ENCODE measurements at places on chromosomes 1 and 21.

DNA sequence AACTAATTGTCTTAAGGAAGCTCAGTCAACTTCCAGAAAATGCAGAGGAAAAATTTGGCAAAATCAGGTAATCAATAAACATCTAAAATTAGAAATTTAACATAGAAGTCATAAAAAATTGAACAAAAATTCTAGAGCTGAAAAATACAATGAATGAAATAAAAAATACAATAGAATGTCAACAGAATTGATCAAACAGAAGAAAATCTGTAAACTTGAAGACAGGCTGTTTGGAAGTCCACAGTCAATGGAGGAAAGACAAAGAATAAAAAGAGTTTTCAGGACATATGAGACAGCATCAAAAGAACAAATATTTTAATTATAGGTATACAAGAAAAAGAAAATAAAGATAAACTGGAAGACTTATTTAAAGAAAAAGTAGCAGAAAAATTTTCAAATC, 469.0 kb downstream of the RWDD3 start:
- DNase-seq = no peak

DNA sequence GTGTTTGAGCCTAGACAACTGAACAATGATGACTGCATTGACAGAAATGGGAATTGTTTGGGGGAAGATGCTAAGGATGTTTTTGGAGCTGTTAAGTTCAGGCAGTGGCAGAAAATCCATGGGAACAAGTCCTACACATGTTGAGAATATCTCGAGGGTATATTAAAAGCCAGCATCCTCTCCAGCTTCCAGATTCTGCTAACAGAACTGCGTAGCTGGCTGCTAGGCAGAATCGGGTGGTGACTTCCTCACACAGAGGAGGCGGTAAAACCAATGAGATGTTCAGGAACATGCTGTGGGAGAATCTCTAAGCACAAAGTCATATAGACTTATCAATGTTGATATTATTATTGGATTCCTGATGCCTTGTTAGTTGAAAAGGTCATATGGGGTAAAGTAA, 14.8 kb downstream of the FAM163A start:
- DNase-seq = no peak

DNA sequence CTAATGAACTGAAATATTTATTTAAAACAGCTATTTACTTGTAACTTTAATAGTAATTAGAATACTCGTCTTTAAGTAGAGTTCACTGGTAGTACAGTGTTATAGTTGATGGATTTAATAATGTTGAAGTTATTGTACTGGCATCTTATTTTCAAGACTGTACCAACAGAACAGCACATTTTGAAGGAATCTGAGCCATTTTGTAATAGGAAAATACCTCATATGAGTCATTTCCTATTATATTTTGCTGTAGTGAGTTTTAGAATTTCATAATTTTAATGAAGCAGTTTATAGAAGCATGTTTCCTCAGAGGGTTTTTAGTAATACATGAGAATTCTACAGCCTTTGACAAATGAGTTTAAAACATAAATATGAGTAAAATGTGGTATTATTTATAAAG, 258.3 kb downstream of the OLFM3 start:
- DNase-seq = no peak

- no peak for DNase-seq
These were observed 5.2 kb upstream of the KISS1 start for GRCh38 chr1:204201348-204202040.

GRCh38 chr1:234212764-234213657, 160.2 kb upstream of the COA6 start:
- peak; percentile 38 for DNase-seq

DNA sequence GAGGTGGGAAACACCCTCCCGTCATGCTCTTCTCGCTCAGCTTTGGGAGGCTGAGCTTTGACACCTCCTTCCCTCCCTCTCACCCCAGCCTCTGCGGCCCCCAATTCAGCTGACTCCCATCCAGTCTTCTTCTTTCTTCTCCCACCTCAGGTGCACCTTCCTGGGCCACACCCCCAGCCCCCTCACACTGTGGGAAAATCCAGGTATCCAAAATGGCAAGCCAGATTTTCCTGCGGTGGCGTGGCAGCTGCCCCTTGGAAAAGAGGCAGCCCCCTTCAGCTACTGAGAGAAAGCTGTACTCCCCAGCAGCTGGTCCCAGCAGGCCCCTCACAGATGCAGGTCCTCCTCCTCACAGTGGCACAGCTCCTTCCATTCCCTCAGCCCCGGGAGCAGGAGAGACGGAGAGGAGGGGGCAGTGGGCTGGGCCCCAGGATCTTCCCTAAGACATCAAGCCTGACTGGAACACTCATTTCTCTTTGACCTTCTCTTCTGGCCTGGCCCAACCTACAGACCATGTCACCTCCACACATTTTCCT, 61.6 kb downstream of the OPTC start:
- no peak for DNase-seq

- peak; percentile 27 for DNase-seq
These were observed 23.2 kb downstream of the CD1D start for GRCh38 chr1:158203693-158204457.

GRCh38 chr1:169312084-169312954, 55.3 kb downstream of the NME7 start:
- DNase-seq = peak; percentile 38

- no peak for DNase-seq
These were observed 5.5 kb upstream of the TMEM51 start for GRCh38 chr1:15148004-15148403.

- DNase-seq = peak; percentile 43
These were observed 13.7 kb downstream of the RHEX start for GRCh38 chr1:206066479-206067171.

DNA sequence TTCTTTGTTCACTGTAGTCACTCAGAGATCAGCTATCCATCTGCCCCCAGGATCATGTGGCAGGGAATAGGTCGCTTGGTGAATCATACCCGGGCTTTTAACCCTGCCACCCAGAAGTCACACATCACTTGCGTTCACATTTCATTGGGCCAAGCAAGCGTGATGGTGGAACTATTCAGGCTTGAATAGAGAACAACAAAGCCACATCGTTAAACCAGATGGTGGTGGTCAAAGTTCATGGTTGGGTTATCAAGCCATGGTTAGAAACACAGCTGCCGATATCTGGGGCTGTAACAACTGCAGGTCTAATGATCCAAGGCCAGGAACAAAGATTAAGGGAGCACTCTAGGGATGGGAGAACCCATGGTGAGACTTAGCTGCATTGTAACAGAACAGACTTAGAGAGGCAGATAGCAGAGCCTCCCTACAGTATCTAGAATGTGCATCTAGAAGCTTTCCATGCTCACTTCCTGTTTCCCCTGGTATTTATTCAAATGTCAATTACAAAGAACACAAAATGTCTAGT, 40.0 kb upstream of the PTPRC start:
- DNase-seq = no peak

DNA sequence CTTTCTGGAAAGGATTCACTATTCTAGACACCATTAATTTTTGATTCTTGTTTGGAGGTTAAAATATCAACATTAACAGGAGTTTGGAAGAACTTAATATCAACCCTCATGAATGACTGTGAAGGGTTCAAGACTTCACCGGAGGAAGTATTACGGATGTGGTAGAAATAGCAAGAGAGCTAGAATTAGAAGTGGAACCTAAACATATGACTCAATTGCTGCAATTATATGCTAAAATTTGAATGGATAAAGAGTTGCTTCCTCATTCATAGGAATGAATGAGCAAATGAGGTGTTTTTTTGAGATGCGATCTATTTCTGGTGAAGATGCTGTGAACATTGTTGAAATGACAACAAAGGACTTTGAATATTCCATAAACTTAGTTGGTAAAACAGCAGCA, 77.9 kb upstream of the TNFSF4 start:
- DNase-seq = no peak

DNA sequence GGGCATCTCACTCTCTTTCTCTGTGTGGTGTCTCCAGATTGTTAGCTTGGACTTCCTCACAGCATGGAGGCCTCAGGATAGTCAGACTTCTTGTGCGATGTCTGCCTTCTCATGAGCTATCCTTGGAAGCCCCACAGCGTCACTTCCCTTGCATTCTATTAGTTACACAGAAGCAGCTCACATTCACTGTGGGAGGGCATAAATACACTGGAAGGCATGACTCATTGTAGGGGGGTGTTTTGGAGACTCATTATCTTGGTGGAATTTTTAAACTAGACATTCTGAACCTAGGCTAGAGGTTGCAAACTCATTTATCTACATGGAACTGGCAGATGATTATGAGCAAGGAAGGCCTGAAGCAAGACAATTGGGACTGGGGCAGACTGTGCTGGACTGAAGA, 21.4 kb upstream of the FASLG start:
- no peak for DNase-seq

- no peak for DNase-seq
These were observed 55.0 kb upstream of the RGS5 start for GRCh38 chr1:163257763-163258162.

GRCh38 chr1:7120863-7121621, 335.8 kb downstream of the CAMTA1 start:
- DNase-seq = no peak

DNA sequence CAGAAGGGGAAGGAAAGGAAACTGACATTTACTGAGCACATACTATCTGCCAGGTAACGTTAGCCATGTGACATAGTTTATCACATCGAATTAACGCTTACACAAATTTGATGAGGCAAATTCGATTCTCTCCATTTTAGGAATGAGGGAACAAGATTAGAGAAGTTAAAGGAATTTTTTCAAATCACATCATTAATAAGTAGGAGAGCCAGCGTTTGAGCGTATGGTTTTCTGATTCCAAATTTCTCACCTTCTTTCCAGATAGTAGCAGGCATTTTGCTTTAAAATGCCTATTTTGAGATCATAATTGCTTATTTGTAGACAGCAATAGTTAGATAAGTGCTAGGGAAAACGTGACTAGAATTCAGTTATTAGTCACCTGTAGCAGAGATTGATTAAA, 19.3 kb downstream of the FMO3 start:
- no peak for DNase-seq

GRCh38 chr21:38293113-38293512, 36.3 kb downstream of the KCNJ15 start:
- no peak for DNase-seq

GRCh38 chr21:46605767-46606426, 1.0 kb upstream of the S100B start:
- peak; percentile 74 for DNase-seq

GRCh38 chr1:59305188-59305587, 8.3 kb downstream of the FGGY start:
- DNase-seq = no peak

- DNase-seq = no peak
These were observed 17.4 kb upstream of the GPR137B start for GRCh38 chr1:236124965-236125364.

DNA sequence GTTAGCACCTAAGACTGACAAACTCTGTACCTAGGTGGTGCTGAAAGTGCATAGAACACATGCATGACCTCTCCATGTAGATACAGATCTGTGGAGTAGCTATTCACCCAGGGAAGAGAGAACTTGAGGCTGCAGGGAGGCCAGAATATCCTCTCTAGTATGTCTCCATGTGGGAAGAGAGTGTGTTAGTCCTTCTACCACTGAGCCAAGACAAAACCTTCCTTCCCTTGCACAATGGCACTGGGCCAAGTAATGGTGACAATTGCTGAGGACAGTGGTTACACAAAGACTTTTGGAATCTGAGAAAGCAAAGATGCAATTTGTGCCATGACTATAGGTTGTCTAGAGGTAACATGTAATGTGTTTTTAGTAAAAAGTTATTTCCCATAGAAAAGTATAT, 52.3 kb downstream of the C1orf198 start:
- DNase-seq = no peak

- DNase-seq = peak; percentile 23
These were observed 1.9 kb downstream of the WDR26 start for GRCh38 chr1:224432672-224433040.

DNA sequence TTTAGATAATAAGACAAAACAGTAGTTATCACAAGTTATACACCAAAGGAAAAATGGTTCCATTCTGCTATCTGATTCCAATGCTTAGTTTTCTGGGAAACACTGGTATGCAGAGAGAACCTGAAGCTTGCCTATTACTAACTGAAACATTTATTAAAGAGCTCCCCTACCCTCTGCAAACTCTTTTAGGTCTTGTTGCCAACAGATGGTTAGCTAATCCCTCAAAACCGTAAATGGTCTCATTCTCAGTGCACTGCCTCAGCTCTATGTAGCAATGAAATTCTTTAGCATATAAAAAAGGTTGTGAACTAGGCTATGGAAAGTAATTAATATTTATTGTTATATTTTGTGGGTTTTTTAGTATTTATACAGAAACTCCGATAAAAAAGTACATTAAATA, 20.4 kb downstream of the C21orf91 start:
- DNase-seq = no peak

- no peak for DNase-seq
These were observed 71.3 kb downstream of the WDR4 start for GRCh38 chr21:42807938-42808613.

DNA sequence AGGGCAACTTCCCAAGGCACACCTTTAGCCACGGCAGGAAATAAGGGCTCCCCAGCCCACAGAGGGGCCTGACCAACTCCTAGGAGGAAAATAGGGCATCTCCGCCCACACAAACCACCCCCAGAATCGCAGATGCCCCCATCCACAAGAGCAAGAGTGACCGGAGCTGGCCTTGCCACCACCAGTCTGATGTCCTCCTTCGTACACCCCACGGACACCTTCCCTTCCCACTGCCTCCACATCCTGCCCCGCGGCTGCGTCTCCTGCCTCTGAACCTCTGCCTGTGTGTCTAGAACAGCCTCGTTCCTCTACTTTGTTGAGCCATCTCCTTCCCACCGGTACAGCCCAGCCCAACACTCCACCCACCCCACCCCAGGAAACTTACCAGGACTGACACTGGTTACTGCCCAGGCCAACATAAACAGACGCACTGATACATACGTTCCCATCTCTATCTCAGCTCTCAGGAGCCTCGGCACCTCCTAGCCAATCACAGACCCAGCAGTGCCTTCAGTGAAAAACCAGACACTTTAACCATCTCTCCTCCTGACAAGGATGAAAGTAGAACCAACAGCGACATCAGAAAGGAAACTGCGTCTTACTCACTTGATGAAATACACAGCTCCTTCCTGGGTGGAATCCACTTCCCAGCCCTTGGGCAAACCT, 7.6 kb upstream of the PLEKHA6 start:
- no peak for DNase-seq

GRCh38 chr1:185861630-185862029, 127.4 kb downstream of the HMCN1 start:
- no peak for DNase-seq

DNA sequence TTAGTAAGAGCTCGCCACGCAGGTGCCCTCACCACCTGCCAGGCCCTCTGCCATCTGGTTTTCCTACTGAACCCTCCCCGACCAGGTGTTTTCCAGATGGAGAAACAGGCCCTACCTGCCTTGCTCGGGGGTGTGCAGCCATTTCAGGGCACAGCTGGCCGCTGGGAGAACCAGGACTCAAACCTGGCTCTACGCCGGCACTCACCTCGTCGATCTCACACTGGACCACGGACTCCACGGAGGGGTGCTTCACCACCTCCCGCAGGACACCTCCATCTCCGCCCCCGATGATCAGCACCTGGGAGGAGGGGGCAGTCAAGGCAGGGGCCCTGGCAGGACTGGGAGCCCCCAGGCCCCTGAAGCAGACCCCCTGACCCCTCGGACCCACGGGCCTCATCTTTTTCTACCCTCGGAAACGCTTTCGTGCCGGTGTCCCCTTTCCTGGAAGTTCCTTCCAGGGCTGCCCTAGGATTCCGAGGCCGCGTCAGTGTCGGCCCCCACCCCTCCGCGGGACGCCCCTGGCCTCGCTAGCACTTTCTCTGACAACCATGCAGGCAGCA, 1.1 kb downstream of the SRM start:
- no peak for DNase-seq
